ENCODE measurements at places on chromosomes 1 and 21.
A peak's percentile ranks its signal among the peaks of the same experiment; 100 is the strongest.

- peak; percentile 59 for DNase-seq
Observed at GRCh38 chr1:62962901-62963776, 179.2 kb downstream of the ATG4C start.

- DNase-seq, result no peak
Observed at GRCh38 chr1:178528228-178528952, 15.5 kb downstream of the TEX35 start.

DNA sequence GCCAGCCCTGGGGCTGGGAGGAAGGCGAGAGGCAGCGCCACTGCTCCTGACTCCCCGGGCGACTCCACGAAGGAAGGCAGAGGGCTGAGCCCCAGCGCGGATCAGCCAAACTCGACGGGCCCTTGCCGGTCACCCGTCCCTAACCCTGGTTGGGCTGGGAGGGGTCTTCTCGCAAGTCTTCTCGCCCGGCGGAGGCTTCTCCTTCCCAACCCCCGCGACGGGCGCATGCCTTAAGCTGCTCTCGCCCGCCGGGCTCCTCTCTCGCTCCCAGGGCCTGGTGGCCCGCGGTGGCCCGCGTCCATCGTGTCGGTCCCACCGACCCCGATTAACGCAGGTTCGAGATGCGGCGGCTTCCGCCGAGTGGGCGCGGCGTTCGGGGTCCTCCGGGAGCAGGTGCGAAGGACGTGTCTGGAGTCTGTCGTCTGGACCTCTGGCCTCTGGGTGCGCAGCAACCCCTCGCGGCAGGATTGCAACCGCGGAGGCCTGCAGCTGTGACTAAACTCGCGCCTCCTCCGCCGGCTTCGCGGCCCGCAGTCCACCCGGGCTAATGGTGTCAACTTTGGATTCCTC is 29.0 kb upstream of the PPM1J start:
- DNase-seq, result no peak

GRCh38 chr1:145845144-145845513 is 301 bp upstream of the NUDT17 start:
- no peak for DNase-seq

GRCh38 chr1:242139442-242139841 is 140.5 kb upstream of the MAP1LC3C start:
- no peak for DNase-seq

DNA sequence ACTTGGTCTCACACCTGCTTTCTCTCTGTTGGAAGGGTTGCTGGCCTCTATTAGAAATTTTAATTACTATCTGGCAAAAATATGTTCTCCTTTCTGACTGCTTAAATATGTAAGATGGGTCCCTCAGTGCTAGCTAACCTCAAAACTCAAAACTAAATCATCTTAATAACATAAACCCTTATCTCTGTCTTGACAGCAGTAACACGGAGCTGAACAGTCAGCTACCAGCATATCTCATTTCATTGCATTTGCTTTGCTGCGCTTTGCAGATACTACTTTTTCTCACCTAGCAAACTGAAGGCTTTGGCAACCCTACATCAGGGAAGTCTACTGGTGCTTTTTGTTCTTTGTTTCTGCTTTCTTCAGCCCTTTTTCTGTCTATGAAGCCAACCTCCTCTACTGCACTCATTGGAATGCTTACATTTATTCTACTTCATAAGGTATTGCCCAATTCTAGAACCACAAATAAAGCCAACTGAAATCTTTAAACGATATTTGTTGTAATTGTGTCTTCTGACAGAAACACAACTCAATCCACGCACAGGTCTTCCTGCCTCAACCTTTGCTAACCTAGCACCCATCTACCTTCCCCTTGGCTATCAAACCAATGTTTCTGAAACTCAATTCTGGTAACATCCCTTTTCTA is 95.6 kb downstream of the RERE start:
- no peak for DNase-seq

DNA sequence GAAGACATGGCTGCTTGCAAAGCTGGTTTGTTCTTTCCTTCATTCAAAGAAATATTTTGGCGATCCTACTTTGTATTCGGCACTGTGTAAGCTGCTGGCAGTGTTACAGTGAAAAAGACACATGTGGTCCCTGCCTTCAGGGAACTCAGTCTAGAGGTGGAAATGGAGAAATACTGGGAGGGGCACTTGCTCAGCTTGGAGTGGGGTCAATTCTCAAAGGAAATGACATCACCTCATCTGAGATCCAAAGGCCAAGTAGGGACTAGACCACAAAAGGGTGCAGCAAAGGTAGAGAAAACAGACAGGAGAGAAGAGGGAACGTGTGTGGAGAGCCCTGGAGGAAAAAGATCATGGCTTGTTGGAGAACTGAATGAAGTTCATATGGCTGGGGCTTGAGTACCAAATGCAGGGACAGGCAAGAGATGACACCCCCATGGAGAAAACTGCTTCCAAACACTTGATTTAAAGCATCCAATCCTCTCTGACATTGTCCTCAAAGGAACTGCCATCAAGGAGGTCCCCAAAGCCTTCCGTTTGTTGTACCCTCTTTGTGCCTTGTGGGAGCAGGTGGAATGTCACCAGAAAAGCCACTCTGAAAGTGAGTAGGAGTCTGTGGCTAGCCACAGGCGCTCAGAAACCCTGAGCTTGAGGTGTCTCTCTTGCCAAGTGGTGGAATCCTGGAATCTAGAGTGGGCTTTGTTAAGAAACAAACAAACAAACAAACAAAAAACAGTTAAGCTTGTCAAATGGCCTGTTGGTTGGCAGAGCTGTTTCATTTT is 48.3 kb upstream of the TDRD10 start:
- DNase-seq, result peak; percentile 66

- no peak for DNase-seq
Observed at GRCh38 chr1:18939398-18940302, 16.8 kb downstream of the IFFO2 start.

GRCh38 chr1:220789532-220790147 is 2.9 kb downstream of the MTARC1 start:
- DNase-seq, result no peak

DNA sequence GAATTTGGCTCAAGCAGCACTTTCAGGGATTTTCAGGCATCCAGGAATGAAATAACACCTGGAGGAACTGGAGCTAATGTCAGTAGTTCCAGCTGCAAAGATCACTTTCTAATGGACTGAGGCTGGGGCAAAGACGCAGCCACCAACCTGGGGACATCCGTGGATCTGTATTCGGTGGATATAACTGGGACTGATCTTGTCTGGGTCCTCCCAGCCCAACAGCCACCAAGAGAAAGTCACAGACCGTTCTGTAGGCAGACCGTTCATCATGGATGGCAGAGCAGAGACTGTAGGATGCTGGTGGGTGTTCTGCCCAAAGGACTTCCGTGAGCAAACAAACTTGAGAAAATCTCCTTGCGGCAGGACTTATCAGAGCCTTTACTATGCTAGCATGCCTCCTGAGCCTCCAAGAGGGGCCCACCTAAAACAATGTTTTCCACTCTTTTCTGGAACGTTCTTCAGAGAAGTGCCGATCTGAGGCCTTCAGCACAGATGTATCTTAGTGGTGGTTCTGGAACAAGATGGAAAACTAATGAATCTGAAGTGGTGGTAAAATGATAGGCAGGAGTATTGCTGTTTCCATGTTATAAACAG is 86.1 kb upstream of the KLHDC7A start:
- no peak for DNase-seq

- no peak for DNase-seq
Observed at GRCh38 chr1:36149973-36150295, 648 bp upstream of the TRAPPC3 start.

DNA sequence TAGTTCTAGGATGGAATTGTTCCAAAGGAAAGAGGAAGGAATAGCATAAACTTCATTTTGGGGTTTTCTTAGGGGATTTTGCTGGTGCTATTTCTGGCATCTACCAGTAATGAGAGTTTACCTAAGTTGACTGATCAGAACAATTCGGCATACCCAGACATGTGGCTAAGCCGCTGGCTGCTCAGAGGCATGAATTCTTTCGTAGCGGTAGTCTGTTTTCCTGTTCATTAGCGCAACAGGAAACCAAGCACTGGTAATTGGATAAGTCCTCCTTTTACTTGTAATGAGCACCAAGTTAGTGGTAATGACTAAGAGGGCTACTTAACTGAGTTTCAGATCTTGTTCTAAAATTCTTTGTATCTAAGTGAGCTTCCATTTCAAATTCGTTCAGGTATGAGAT is 38.6 kb downstream of the C21orf91 start:
- no peak for DNase-seq

- no peak for DNase-seq
Observed at GRCh38 chr1:64398936-64399335, 71.0 kb upstream of the CACHD1 start.

GRCh38 chr1:46802901-46803574 is 4.2 kb downstream of the CYP4B1 start:
- DNase-seq, result peak; percentile 1

DNA sequence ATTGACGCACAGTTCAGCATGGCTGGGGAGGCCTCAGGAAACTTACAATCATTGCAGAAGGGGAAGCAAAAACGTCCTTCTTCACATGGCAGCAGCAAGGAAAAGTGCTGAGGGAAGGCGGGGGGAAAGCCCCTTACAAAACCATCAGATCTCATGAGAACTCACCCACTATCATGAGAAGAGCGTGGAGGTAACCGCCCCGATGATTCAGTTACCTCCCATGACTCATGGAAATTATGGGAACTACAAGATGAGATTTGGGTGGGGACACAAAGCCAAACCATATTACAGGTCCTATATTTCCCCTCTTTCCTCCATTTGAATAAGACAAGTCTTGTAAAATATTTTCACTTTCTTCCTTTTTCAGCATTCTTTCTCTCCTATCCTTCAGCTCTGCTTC is 7.7 kb upstream of the TTLL7 start:
- DNase-seq, result no peak

- no peak for DNase-seq
Observed at GRCh38 chr1:17091252-17091651, 28.0 kb downstream of the PADI2 start.

DNA sequence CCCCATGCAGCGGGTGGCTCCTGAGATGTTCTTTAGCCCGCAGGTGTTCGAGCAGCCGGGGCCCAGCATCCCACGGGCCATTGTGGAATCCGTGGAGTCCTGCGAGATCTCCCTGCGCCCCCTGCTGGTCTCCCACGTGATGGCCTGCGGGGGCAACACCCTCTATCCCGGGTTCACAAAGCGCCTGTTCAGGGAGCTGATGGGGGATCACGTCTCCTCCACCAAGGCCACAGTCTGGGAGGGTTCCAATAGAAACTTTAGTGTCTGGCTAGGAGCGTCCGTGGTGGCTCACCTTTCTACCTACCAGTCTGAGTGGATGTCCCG is 71.0 kb downstream of the ACTL8 start:
- DNase-seq, result no peak

DNA sequence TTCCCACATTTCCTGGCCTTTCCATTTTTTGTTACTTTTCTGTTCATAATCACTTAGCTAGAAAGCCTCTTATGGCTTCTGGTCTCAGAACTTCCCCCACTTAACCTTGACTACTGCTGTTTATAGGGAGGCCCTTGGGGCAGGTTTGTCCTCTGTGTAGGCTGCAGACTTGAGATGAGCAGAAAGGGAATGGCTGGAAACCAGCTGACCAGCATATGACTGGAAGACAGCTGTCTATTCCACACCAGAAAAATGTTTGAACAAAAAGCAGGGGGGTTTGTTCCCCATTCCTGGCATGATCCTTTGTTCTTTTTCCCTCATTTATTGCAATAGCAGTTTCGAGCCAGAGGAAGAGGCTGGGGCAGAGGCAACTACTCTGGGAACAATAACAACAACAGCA is 4.9 kb upstream of the SH3D21 start:
- no peak for DNase-seq

DNA sequence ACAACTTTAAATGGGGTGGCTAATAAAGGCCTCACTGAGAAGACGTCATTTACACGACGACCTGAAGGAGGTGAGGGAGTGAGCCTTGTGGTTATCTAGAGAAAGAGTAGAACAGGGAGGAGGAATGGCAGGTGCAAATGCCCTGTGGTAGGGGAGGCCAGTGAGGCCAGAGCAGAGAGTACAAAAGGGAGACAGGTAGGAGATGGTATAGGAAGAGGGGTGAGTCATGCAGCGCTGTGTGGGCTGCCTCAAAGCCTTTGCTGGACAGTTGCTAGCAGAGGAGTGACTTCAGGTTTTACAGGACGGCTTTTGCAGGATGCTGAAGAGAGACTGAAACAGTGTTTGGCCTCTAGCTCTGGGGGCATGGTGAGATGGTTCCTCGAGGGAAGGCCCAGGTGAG is 116.0 kb downstream of the IER5 start:
- DNase-seq, result no peak

DNA sequence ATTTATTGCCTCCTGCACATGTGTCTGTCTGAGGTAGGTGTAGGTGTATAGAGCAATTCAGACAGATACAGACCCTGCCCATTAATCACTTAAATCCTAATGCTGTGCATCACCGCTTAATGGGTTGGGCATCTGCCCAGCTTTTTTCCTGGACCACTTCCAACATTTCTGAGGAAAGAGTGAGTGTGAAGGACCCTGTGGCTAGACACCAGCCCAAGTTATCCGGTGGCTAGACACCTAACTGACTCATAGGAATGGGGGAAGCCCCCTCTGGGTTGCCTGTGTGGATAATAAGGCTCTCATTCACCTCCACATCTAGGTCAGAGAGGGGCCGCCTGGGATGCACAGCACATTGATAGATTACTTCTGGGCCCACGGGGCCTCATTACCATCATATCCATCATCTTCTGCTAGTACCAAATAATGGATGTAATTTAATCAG is 121.1 kb upstream of the RAVER2 start:
- peak; percentile 36 for DNase-seq

DNA sequence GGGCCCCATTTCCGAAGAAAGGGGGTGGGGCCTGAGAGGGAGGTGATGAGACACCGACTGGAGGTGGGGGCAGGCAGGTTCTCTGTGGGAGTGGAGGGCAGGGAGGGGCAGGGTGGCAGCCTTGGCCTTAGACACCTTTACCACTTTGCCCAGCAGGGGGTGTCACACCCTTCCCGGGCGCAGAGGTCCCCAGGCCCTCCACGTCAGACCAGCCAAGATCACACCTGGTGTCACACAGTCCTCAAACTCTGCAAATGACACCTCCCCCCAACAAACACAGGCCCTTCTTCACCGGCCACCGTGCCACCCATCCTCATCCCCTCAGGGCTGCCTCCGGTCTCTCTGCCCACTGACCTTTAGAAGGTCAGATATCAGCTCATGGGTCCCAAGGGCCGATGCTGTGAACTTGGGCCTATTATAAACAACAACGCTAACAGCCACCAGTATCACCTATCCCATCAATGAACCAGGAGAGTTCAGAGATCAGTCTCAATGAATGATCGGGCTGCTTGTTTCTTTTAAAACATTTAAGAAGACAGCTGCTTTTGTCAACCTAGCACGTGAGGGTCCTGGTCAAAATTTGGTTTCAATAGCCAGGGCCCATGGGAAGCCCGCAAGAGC is 103.9 kb downstream of the CASZ1 start:
- peak; percentile 30 for DNase-seq

DNA sequence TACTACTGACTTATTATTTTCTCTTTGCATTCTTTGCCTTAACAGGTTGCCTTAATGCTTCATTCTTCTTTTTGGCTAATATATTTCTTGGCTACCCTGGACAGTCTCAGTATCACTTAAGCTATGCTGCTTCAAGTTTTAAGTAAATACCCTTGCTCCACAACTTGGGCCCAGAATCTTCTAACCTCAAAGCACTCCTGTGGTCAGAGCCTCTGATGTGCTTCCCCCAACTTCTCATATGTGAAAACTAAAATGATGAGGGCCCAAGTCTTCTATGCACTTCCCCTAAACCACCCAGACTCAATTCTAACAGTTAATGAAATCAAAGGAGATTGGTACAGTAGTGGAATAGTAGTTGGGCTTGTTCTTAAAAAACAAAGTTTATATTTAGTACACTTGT is 314.1 kb downstream of the PLPP3 start:
- no peak for DNase-seq

Measured in H4 (cell line).